D341Med (cell line): ENCODE measurements at places on chromosomes 5 and 9.

GRCh38 chr5:60229691-60230185 lies 336.2 kb upstream of the PDE4D start:
- no peak for DNase-seq

GRCh38 chr5:76388791-76389512 lies 14.1 kb upstream of the IQGAP2 start:
- no peak for DNase-seq

DNA sequence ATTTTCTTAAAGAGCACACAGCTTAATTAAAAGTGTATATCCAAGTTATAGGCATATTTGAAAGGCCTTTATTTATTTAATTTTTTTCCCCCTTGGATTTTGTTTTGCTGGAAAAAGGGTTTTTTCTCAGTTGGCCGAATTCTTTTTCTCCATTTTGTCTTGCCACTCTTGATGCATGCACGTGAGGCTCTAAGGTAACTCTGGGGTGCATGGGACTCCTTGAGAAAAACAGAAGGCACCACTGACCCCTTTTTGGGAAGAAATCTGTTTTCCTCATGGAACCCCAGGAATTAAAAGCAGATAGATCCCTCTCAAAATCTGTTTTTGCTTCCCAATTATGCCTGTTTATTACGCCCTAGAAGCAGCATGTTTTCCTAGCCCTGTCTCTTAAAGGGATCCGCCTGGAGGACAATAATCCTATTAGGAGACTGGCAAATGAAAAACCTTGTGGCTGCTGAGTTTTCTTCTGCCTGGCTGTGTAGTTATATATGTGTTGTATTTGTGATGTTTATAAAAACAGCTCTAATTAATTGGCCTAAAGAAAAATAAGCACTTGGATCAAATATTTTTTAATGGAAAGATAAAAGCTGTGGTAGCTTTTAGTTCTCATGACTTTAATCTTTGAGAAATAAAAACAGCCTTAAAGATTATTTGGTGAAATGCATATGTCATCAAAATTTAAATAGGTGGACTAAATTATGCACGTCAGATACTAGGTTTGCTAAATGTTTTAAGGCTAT lies 435.1 kb upstream of the CDH9 start:
- peak; percentile 53 for DNase-seq

DNA sequence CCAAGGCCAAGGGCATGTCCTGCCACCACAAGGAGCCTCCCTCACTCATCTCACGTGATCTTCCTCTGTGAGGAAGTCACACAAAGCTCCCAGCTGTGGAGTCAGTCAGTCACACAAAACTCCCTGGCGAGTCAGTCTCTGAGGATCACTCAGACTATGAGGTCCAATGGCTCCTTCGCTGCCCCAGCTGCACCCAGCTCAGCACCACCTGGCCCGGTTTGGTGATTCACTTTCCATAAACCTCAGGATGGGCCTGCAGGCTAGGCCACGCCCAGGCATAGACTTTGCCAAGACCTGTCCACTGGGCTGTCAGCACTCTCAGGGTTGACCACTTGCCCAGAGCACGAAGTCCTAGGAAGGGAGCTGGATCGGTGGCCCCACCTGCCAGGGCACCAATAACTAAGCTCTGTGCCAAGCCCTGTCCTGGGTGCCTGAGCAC lies 233.8 kb downstream of the HSPA4 start:
- DNase-seq, result no peak

- no peak for DNase-seq
Measured at GRCh38 chr5:133638436-133638835, 26.1 kb upstream of the FSTL4 start.

GRCh38 chr5:78116167-78116566 lies 178.3 kb downstream of the AP3B1 start:
- DNase-seq, result no peak

GRCh38 chr9:137029058-137029936 lies 1.3 kb upstream of the ABCA2 start:
- peak; percentile 76 for DNase-seq

DNA sequence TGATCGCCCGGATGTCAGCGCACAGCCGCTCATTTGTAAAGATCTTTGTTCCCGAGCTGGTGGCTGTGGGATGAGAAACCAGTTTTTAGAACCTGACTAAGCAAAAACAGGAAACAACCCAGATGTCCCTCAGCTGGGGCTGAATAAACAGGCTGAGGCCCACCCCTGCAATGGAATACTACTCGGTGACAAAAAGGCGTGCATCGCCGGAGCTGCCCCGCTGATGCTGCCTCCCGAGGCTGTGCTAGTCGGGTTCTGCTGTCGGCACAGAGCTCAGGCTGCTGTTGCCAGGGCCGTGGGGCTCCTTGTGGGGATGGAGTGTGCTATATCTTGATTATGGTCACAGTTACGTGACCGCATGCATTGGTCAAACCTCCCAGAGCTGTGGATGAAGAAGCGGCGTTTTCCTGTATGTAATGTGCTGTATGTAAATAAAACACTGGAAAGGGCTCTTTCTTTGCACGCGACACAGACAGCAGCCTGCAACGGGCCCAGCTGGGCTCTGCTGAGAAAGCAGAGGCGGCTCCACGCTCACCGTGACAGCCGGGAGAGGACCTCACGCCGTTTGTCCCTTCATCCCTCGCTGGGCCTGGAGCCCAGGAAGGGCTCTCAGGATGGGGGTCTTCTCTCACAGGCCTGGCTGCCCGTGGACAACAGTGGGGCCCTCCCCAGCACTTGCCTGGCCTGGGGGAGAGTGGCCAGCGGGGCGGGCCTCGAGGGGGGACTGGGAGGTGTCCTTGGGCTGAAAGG lies 51.5 kb upstream of the RNU6ATAC start:
- no peak for DNase-seq
